A549 treated with CORT108297 at 1 μM for 4 hours (cell line): ENCODE measurements at places on chromosomes 12 and 14. TPM values are rescaled to one million over a fixed set of nuclear protein-coding genes. Genes with fewer than 3 reads are reported as not detected.

PTPN6 gene
- total RNA-seq = 9.3 to 14.3 TPM (median 12.6 TPM) in 5 replicates

GLIPR1 gene
- 22.6 to 34.4 TPM (median 29.3 TPM) in 5 replicates for total RNA-seq

P2RX2 gene
- total RNA-seq = not detected in 5 replicates

SCYL2 gene
- total RNA-seq = 16.8 to 22.3 TPM (median 19.7 TPM) in 5 replicates

MTERF2 gene
- total RNA-seq = 4.4 to 5.0 TPM (median 4.7 TPM) in 5 replicates

LRFN5 gene
- total RNA-seq = not detected in 5 replicates

MYH6 gene
- total RNA-seq = not detected in 5 replicates

P2RX7 gene
- total RNA-seq = not detected in 5 replicates

IFNG-AS1 gene
- not detected in 5 replicates for total RNA-seq

POU6F1 gene
- total RNA-seq = 1.1 to 1.8 TPM (median 1.6 TPM) in 5 replicates

SLC5A8 gene
- total RNA-seq = not detected in 5 replicates

TCL1B gene
- not detected in 5 replicates for total RNA-seq

FOXN4 gene
- total RNA-seq = 0.05 to 0.06 TPM in 2 of 5 replicates, not detected in the others

SLC6A15 gene
- 3.0 to 4.2 TPM (median 3.9 TPM) in 5 replicates for total RNA-seq

KLHL33 gene
- total RNA-seq = 0.01 to 0.02 TPM in 2 of 5 replicates, not detected in the others

BBOF1 gene
- total RNA-seq = 2.7 to 5.4 TPM (median 2.9 TPM) in 5 replicates

GPR84 gene
- not detected in 5 replicates for total RNA-seq

LMO3 gene
- total RNA-seq = not detected in 5 replicates

PLBD1 gene
- 4.3 to 5.4 TPM (median 4.6 TPM) in 5 replicates for total RNA-seq

HNF1A gene
- 4.2 to 6.5 TPM (median 5.9 TPM) in 5 replicates for total RNA-seq

CPNE6 gene
- total RNA-seq = 0.05 TPM in 1 of 5 replicates, not detected in the others

SRRM4 gene
- not detected in 5 replicates for total RNA-seq

TSPAN8 gene
- 0.08 to 0.27 TPM (median 0.10 TPM) in 3 of 5 replicates, not detected in the others for total RNA-seq

MRPL51 gene
- total RNA-seq = 286 to 313 TPM (median 305 TPM) in 5 replicates

ACVRL1 gene
- 0.04 to 0.24 TPM (median 0.17 TPM) in 5 replicates for total RNA-seq

ADSS1 gene
- total RNA-seq = 5.6 to 8.9 TPM (median 6.6 TPM) in 5 replicates

RFX4 gene
- total RNA-seq = not detected in 5 replicates

FAR2 gene
- total RNA-seq = not detected in 5 replicates

LRRIQ1 gene
- total RNA-seq = 0.73 to 1.4 TPM (median 0.89 TPM) in 5 replicates

ZBTB42 gene
- 2.3 to 4.0 TPM (median 3.5 TPM) in 5 replicates for total RNA-seq

HEBP1 gene
- total RNA-seq = 56.2 to 63.6 TPM (median 57.6 TPM) in 5 replicates

SLC39A2 gene
- total RNA-seq = not detected in 5 replicates

KLHDC1 gene
- 0.17 to 0.46 TPM (median 0.36 TPM) in 5 replicates for total RNA-seq

IKZF4 gene
- total RNA-seq = 1.9 to 3.6 TPM (median 2.2 TPM) in 5 replicates

EXOC3L4 gene
- 1.1 to 2.5 TPM (median 1.9 TPM) in 5 replicates for total RNA-seq

COX8C gene
- not detected in 5 replicates for total RNA-seq

WNT1 gene
- total RNA-seq = 0.17 TPM in 1 of 5 replicates, not detected in the others

ASCL1 gene
- not detected in 5 replicates for total RNA-seq

ACSM4 gene
- total RNA-seq = not detected in 5 replicates

SALL2 gene
- 0.76 to 1.4 TPM (median 1.0 TPM) in 5 replicates for total RNA-seq

ADAM21 gene
- 0.03 TPM in 1 of 5 replicates, not detected in the others for total RNA-seq

LHX5 gene
- total RNA-seq = 0.02 TPM in 1 of 5 replicates, not detected in the others

SLC39A5 gene
- 0.09 TPM in 2 of 5 replicates, not detected in the others for total RNA-seq

GDF3 gene
- not detected in 5 replicates for total RNA-seq

CEBPE gene
- not detected in 5 replicates for total RNA-seq
